ENCODE measurements at places on chromosomes 5 and 9.

- no peak for DNase-seq
These were observed 517.5 kb downstream of the EFNA5 start for GRCh38 chr5:107153283-107153682.

- no peak for DNase-seq
These were observed 9.4 kb downstream of the OR2K2 start for GRCh38 chr9:111320631-111321030.

- DNase-seq = no peak
These were observed 25.0 kb upstream of the STARD4 start for GRCh38 chr5:111537141-111538024.

GRCh38 chr9:130240410-130241197 is 25.0 kb upstream of the HMCN2 start:
- DNase-seq = peak; percentile 71

- no peak for DNase-seq
These were observed 119.9 kb downstream of the NTRK2 start for GRCh38 chr9:84789463-84789830.

GRCh38 chr5:72353046-72353445 is 32.9 kb downstream of the PTCD2 start:
- DNase-seq = no peak

- DNase-seq = no peak
These were observed 32.5 kb upstream of the ZNF354A start for GRCh38 chr5:178762960-178763359.

DNA sequence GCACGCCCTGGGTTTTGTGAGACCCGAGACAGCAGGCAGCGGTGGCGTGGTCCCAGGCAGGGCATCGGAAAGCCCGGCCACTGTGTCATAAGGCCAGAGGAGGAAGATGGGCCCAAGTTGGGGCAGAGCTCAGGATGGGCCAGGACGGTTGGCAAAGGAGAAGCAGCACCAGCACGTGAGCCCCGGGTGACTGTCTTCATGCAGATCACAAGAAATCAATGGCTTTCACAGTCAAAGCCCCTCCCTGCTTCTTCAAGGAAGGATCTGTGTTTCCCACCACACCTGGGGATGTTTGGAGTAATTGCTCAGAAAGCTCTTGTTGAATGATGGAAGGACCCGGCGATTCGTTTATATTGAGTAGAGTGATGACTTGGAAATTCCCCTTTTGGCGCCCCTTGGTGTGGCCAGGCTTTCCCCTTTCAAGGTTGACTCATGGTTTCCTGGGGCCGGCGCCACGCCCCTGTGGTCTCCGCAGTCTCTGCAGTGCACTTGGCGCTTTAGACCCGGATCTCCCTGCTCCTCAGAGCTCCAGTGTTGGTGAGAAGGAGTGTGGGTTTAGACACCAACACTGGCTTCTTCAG is 52.1 kb downstream of the IL31RA start:
- peak; percentile 89 for DNase-seq

All from inflammatory macrophage treated with lipopolysaccharide for 4 hours (primary cell).